ENCODE measurements at places on chromosomes 7 and 10.

DNA sequence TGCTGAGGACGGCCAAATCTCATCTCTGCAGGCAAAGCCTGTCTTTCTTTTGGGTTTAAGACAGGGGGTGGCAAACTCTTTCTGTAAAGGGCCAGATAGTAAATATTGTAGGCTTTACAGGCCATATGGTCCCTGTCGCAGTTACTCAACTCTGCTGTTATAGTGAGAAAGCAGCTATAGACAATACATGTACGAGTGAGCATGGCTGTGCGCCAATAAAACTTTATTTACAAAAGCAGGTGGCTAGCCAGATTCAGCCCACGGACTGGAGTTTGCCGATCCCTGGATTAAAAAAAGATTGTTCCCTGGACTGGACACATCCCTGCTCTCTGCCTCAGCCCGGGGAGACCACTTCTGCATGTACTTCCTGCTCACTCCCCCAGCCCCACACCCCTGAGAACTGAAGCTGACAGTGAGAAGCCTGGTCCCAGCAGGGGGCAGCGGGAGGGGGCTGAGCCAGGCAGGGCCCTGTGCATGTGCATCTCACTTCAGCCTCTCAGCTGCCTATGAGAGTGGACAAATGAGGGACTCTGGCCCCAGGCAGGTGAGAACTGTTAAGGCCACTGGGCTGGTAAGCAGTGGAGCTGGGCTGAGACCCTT, 392.4 kb downstream of the PLXNA4 start:
- DNase-seq, result no peak

DNA sequence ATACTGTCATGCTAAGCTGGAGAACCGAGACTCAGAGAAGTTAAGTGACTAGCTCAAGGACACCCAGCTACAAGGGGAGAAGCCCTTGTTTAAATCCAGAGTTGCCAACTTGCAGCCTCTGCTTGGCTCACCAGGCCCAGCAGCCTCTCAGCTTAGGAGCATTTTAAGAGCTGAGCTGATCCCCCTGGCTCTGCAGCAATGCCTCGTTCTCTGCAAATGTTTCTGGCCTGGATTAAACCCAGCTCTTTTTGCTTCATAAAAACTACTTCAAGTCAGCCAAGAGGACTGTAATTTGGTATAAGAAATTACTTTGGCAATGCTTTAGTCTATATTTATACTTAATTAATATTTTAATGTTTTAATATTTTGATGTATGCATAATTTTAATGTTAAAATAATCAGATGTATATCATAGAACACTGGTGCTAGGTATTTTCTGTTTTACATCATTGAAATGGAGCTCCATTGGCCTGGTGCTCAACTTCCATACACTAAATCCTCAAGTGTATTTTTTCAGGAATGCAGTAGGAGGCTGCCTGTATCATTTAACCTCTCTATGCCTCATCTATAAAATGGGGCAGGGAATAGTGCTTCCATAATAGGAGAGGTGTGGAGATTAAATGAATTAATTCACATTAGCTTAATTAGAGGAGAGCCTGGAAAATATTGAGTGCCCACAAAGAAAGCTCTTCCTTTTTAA, 184.2 kb downstream of the EMX2 start:
- DNase-seq, result no peak

DNA sequence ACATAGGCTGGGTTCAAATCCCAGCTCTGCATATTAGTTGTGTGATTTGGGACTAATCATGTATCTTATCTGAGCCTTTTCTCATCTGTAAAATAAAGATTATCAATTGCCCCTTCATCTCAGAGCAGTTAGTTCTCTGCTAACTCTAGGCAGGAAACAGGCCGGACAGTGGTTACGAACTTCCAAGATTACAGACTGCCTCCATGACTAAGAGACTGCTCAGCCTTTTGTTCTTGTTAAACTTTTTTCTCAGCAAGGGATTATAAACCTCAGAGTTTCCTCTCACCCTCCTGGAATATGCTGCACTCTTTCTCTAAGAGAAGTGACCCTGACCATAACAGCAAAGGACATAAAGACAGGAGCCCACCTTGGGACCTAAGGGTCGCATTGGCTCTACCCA, 52.5 kb upstream of the NFKB2 start:
- DNase-seq, result no peak

GRCh38 chr10:126277181-126277580, 111.1 kb downstream of the ADAM12 start:
- no peak for DNase-seq

GRCh38 chr10:32408690-32409089, 37.2 kb upstream of the CCDC7 start:
- DNase-seq, result no peak

DNA sequence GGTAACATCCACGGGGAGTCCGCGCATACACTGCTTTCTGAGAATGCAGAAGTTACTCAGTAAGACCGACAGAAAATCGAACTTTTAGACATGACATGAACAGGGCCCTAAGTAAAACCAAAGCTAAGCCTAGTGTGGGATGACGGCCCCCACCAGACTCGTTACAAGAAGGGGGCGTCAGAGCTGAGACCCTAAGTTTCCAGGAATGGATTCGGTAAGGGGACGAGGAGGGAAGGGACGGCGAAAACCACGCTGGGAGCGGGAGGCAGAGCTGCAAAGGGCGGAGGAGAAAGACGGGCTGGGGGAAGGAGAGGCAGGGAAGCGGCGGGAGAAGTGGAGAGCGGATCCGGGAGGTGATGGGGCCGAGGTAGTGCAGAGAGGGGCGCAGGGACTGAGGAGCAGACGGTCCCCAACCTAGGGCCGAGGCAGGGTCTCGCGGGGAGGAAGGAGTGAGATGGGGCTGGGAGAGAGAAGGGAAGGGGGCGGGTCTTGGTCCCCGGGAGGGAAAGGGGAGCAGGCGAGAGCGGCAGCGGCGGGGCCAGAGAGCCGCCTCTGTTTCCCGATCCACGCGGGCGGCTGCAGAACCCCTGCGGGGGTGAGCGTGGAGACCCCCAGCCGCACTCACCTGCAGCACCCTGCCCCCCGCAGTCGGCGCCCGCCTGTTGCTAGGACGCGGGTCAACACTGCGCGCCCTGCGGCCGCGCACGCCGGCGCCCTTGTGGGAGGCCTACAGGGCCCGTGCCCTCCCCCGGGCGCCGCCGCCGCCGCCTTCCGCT, 513 bp downstream of the ODAD2 start:
- peak; percentile 22 for DNase-seq

GRCh38 chr7:139696552-139696951, 81.2 kb downstream of the HIPK2 start:
- DNase-seq, result no peak

GRCh38 chr7:35545831-35546230, 149.1 kb downstream of the HERPUD2 start:
- DNase-seq, result no peak

- peak; percentile 76 for DNase-seq
Measured at GRCh38 chr10:70167246-70167645, 3.1 kb downstream of the SAR1A start.

- no peak for DNase-seq
Measured at GRCh38 chr10:80786322-80786721, 248.6 kb downstream of the SH2D4B start.

- no peak for DNase-seq
Measured at GRCh38 chr10:18238870-18239485, 98.8 kb downstream of the CACNB2 start.

DNA sequence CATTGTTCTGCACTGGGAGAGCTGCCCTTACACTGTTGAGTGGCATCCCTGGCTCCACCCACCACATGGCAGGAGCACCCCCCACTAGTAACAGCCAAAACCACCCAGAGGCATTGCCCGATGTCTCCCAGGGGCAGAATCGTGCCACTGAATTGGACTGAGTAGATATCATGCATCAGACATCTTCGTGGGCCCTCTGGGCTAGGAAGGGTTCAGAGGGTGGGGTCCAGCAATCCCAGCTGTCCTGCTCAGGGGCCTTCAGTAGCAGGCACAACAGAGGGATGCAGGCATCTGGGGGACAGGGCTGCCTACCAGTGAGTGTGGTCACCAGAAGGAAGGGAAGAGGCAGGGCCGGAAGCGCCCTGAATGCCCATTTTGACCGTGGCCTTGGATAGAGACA, 119.7 kb upstream of the PPP2R2D start:
- no peak for DNase-seq

DNA sequence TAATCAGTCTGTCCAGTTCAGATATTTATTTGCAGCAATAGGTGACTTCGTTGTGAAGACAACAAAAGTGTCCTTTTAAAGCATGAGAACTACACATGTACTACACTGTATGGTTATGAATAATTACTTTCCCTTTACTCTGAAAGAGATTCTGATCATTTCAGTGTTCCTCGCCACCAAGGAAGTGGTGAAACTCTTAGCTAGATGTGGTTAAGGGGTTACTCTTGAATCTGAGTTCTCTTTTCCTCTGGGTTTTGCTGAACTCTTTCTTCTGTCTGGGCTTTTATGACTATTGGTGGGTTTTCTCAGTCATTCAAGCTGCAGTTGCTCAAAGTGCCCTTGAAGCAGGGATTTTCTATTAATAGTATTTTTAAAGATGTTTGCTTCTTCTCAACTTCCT, 127.9 kb upstream of the SEM1 start:
- no peak for DNase-seq

DNA sequence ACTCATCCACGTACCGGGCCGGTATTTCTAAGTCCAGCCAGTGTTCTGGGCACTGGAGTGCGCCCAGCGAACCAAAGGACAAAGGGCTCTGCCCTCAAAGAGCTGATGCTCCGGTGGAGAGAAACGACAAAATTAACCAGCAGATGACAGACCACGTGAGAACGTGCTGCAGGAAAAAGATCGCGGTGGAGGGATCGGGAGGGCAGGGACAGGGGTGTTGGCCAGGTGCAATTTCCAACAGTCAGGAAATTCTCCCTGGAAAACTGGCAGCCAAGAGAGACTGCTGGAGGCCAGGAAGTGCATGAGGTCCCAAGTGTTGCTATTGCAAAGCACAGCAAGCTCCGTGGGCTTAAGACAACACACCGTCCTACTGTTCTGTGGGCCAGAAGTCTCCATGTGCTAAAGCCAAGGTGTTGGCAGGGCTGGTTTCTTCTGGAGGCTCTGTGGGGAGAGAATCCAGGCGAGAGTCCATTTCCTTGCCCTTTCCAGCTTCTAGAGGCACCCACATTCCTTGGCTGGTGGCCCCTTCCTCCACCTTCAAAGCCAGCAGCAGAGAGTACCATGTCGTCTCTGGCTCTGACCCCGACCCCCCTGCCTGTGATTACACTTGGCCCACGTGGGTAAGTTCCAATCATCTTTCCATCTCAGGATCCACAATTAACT, 21.3 kb upstream of the AMZ1 start:
- DNase-seq, result no peak

DNA sequence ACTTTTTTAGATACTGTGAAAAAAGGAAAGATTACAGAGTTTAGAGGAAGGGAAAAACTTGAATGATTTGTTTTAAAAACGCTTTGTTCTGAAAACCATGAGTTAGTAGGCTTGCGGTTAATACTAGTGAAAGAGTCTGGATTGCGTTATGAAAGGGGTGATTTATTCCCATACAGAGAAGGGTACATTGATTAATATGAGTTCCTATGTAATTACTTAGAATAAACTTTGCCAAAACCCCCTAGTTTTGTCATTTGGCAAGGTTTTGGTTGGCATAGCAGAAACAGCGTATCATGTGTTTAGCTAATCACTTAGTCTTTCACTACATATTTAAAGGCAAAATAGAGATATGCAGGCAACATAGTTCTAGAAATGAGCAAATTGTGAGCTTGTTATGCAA, 91.2 kb upstream of the POT1 start:
- DNase-seq, result no peak

GRCh38 chr7:154919344-154920225, 83.3 kb downstream of the PAXIP1 start:
- DNase-seq, result peak; percentile 22

DNA sequence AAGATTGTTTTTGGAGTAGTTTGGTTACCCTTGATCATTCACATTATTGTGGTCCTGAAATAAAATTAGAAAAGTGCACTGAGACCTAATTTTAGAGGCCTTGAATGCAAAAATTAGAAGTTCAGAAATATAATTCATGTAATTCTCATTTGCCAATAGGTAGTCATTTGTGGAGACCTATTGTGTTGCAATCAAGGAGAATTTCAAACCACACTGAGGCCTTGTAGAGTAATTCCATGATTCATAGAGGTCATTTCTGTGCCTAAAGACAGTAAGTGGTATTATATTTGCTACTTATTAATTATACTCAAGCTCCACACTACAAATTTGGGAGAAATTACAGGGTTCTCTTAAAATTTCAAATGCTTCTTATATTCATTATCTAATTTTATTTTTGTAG, 946.8 kb upstream of the POT1 start:
- no peak for DNase-seq

- DNase-seq, result no peak
Measured at GRCh38 chr10:49707585-49707984, 28.1 kb downstream of the C10orf53 start.

DNA sequence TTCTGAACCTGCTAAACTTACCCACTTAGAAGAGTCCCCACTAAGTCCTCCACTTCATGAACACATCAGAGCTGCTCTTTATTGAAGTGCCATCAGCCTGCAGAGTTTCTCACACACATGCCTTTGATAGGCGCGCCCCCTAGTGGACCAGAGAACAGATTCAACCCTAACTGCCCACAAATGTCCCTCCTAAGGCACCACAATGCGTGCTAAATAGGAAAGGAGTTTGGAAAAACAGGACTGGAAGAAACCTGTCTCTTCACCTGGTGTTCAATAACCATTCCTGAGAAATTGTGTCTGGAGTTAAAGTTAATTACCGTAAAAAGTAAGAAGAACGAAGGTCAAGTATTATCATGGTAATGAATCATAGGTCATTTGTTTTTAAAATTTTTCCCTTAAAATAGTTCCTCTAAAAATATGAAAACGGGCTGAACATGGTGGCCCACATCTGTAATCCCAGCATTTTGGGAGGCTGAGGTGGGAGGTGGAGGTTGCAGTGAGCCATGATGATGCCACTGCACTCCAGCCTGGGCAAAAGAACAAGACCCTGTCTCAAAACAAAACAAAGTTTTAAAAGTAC, 249.7 kb downstream of the ELMO1 start:
- DNase-seq, result peak; percentile 66

GRCh38 chr10:20817116-20817515, 80.0 kb downstream of the NEBL start:
- DNase-seq, result no peak

DNA sequence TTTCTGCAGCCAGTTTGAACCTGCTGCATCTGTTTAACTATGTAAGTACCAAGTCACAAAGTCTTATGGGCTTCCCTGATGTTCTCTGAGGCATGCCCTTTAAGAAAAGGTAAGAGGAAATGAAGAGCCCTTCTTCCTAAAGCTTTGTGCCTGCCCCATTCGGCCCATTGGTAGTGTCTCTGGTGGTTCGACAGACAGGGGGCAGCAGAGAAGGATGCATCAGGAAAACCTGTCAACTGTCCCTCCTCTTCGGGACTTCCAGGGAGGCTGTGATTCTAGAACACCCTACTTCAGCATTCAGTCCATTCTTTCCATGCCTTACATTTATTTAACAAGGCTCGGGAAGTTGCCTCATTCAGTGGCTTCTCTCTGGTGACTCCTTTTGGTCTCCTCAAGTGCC, 1.9 kb upstream of the SFRP4 start:
- no peak for DNase-seq
